Chondrocyte (in vitro differentiated cells): ENCODE measurements at places on chromosomes 1 and 21. TPM values are rescaled to one million over a fixed set of nuclear protein-coding genes. Genes with fewer than 3 reads are reported as not detected.

The LAD1 gene
- total RNA-seq, result 0.17 to 0.34 TPM in 2 of 3 replicates, not detected in the other

The MAGI3 gene
- total RNA-seq, result 8.8 to 11.8 TPM (median 9.0 TPM) in 3 replicates

The SELL gene
- not detected in 3 replicates for total RNA-seq

The OR2AK2 gene
- total RNA-seq, result not detected in 3 replicates

The CD5L gene
- not detected in 3 replicates for total RNA-seq

The EPHA2 gene
- 38.5 to 47.4 TPM (median 40.0 TPM) in 3 replicates for total RNA-seq

The CFHR5 gene
- total RNA-seq, result not detected in 3 replicates

The MX2 gene
- not detected in 3 replicates for total RNA-seq

DNA sequence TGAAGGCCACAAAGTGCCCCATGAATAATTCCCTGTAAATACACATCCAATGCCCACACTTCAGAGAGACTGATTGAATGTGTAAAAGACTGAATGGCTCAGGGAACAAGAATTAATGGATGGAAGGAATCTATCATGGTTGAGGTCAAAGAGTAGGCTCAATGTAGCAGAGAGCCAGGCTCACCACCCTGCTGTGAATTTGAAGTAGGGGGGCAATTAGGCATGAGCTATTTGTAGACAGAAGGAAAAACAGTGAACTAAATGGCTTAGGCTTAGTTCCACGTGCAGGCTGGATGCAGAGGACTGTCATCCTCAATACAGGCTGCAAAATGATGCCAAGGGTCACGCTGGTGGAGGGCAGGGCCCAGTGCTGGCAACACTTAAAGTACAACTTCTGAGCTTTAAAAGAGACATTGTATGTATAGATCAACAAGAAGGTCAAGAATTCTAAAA is 22.9 kb upstream of the IGSF3 start:
- no peak for DNase-seq

GRCh38 chr1:50858761-50859160 is 101.3 kb downstream of the FAF1 start:
- DNase-seq, result no peak

- no peak for DNase-seq
Observed at GRCh38 chr1:58585581-58586151, 8.6 kb upstream of the TACSTD2 start.

GRCh38 chr1:211910113-211910884 is 79.7 kb upstream of the LPGAT1 start:
- no peak for DNase-seq

DNA sequence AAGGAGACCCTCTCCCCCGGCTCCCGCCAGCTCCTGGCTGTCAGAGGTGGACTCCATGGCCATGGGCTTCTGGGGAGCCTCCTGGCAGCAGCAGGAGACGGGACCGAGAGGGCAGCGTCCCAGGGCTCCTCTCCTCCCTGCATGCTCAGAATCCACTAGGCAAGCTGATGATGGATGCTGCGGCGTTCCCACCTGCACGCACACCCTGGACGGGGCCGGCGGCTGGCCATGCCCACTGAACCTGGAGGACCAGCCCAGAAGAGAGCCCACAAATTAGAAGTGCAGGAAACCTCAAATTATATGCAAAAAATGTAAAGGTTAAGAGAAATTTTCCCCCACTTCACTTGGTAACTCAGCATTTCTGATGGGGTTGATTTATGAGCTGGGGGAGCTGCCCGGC is 77.3 kb upstream of the ARHGEF16 start:
- no peak for DNase-seq

GRCh38 chr21:38766987-38767722 is 38.6 kb upstream of the ETS2 start:
- DNase-seq, result no peak

GRCh38 chr1:215911406-215911968 is 344.4 kb downstream of the KCTD3 start:
- no peak for DNase-seq

DNA sequence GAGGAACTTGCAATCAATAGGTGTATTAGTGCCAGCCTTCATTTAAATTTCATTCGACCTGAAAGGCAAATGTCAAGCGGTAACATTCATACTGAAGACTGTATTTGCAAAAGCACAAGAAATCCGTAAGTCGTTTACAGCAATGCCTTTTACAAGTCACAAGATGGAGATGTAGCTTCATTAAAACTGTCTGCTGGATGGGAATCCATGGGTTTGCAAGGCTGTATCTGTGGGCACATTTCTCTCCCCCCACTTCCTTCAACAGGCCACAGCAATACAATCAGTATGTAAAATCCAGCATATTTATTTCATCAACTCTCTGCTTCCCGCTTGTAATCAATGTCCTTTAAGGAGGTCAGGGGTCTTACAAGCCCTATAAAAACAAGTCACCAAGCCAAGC is 147.1 kb downstream of the SLC45A1 start:
- DNase-seq, result no peak

GRCh38 chr1:246809473-246809872 is 85.3 kb downstream of the SCCPDH start:
- no peak for DNase-seq

DNA sequence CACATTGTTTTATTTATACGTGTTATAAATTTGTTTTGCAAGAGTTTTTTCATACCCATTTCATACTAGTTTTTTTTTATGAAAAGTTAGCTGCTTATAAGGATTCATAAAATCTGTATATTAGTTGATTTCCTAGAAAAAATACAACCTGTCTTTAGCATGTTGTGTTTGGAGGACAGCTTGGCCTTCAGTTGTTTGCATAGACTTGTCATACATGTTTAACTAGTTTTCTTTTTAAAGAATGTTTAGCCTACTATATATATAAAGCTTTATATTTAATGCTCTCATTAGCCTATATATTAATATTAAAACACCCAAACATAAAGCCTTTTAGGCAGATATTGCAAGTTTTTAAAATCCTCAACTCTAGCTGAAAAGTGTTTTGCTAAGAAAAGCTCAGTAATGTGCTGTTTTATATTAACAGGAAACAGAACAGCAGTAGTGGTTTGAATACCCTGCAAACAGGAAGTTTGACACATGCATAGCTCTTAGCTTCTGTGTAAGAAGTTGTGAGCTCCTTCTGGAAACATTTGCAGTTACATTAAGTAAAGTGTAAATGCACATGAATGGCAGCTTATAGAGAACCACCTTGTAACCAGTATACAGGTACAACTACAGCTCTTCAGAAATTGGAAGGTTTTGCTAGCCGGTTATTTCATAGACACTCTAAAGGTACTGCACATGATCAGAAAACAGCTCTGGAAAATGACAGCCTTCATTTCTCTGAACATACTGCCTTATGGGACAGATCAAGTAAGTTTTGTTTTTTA is at the start of gene PRKACB:
TSS of gene PRKACB (plus strand) at position 476 of the 770 bp plus-strand sequence. CDS start at position 567, 91 bp downstream.
- DNase-seq, result no peak

- no peak for DNase-seq
Observed at GRCh38 chr1:30323841-30324240, 399.5 kb downstream of the MATN1 start.

DNA sequence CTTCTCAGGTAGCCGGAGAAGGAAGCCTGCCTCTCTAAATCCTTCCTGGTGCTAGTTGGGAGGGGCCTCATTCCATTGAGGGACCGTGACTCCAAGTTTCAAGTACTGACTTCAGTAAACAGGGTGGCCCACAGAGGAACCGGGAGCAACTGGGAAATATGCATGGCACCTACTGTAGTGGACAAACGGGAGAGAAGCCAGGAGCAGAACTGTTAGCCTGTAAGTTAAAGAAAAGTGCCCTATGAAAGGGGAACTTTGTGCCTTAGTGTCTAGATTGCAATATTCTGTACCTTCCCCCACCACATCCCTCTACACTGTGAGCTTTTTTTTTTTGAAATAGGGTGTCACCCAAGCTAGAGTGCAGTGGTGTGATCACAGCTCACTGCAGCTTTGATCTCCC is 33.2 kb upstream of the KANK4 start:
- no peak for DNase-seq

DNA sequence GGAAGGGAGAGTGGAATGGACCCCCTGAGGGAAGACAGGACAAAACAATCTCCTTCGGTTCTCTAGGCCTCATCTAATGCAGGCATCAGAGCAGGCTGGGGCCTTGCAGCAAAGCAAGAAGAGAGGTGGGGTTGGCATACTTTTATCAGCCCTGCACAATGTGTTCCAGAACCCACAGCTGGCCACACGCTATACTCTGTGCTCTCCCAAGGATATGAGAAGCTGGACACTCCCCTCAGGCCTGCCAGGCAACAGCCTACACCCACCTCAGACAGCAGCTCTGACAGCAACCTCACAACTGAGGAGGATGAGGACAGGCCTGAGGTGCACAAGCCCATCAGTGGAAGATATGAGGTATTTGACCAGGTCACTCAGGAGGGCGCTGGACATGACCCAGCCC is 27.3 kb downstream of the LY9 start:
- DNase-seq, result no peak

GRCh38 chr1:236868625-236869467 is 73.8 kb downstream of the MTR start:
- DNase-seq, result no peak

DNA sequence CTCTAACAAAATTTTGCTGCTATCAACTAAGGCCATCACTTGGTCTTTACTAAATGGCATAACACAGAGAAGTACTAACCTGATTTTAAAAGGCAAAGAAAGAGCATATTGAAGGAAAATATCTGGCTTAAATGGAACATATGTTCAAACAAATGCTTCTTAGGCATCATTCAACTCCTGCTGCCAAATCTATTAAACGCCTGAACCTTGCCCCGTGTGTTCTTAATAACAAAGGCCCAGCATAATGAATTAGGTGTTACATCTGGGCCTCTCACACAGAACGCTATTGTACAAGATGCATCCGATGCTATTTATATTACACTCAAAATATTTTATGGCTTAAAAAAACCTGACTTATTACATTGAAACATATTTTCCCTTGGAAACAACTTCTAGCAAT is 48.4 kb downstream of the B3GALNT2 start:
- no peak for DNase-seq

- no peak for DNase-seq
Observed at GRCh38 chr1:109931911-109932636, 21.4 kb downstream of the CSF1 start.

DNA sequence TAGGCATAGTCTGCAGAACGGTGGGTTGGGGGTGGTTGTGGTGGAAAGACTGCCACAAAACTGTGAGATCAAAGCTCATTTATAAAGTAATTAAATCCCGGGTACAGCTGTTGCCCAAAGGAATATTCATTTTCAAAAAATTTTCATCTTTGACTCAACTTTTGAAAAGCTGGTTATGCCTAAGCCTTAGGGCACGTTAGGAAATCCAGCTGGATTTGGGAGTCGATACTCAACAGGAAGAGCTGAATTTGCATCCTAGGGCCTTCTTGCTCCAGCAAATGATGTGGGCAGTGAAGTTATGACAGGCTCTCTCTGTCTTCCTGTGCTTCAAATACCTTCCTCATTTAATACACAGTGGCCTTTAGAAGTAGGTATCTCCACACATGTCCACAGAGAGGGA is 31.7 kb downstream of the ZP4 start:
- no peak for DNase-seq

DNA sequence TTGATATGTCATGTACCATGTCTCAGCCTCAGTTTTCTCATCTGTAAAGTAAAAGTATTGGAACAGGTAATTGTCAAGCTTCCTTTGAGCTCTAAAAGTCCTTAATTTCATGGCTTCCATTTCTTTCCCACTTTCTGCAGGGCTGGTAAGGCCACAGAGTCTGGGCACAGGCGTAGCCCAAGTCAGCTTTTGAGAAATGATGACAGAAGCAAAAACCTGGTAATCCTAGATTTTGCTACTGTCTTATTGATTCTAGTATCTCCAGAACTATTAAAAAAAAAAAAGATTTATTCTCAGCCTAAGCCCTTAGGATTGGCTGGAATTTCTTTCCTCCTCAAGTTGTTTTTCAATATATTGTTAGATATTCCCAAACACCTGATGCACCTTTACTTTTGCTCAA is 31.3 kb downstream of the PLXNA2 start:
- DNase-seq, result no peak

DNA sequence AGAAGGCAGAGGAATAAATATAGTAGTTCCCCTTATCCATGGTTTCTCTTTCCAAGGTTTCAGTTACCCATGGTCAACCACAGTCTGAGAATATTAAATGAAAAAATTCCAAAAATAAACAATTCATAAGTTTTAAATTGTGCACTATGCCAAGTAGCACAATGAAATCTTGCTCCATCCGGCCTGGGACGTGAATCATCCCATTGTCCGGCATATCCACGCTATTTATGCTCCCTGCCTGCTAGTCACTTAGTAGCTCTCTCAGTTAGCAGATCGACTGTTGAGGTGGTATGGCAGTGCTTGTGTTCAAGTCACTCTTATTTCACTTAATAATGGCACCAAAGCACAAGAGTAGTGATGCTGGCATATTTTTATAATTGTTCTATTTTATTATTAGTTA is 58.6 kb upstream of the ARHGAP29 start:
- no peak for DNase-seq

DNA sequence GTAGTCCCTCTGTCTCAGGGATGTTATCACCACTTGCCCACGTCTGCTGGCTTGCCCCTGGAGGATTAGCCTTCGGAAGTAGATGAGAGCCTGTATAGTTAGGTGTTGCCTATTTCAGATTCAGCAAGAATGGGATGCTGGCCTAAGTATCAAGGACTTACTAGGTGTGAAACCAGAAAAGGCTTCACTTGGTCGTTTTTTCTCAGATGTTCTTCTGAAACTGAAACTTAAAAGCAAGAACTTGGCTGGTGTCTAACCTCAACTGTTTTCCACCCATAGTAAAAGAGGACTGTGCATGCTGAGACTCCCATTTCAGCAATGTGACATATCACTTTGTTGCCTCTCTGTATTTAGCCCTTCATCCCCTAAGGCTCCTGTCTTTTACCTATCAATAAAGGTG is 67.0 kb upstream of the LRRC53 start:
- DNase-seq, result no peak

- DNase-seq, result no peak
Observed at GRCh38 chr1:78045926-78046778, at the start of gene GIPC2. TSS of gene GIPC2 (plus strand) at chr1:78045966. CDS start at chr1:78046095, 129 bp downstream.

- DNase-seq, result no peak
Observed at GRCh38 chr1:182725259-182726255, 41.2 kb upstream of the RGS8 start.

- DNase-seq, result no peak
Observed at GRCh38 chr1:206774093-206774492, 1.8 kb upstream of the IL10 start.

DNA sequence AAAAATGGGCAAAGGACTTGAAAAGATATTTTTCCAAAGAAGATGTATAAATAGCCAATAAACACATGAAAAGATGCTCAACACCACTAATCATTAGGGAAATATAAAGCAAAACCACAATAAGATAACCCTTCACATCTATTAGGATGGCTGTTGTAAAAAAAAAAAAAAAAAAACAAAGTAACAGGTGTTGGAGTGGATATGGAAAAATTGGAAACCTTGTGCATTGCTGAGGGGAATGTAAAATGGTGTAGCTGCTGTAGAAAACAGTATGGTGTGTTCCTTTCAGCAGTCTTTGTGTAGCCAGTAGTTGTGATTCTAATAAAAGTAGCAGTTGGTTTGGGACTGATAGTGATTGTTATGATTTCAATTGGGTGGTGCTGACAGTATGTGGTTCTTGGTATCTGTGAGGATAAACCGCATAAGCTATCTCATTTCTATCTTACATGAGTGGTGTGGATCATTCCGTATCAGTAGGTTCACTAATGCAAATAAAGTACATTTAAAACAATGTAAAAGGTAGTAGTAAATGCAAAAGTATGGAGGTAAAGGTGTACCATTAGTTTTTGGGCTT is 19.9 kb downstream of the MAN1A2 start:
- no peak for DNase-seq
